ENCODE measurements at places on chromosomes 2 and 18. TPM values are rescaled to one million over a fixed set of nuclear protein-coding genes. Genes with fewer than 3 reads are reported as not detected.

GRCh38 chr18:57705832-57706595 lies 84.4 kb upstream of the NARS1 start:
- no peak for DNase-seq

- no peak for DNase-seq
These were observed 159.2 kb downstream of the FAM210A start for GRCh38 chr18:13566941-13567746.

DNA sequence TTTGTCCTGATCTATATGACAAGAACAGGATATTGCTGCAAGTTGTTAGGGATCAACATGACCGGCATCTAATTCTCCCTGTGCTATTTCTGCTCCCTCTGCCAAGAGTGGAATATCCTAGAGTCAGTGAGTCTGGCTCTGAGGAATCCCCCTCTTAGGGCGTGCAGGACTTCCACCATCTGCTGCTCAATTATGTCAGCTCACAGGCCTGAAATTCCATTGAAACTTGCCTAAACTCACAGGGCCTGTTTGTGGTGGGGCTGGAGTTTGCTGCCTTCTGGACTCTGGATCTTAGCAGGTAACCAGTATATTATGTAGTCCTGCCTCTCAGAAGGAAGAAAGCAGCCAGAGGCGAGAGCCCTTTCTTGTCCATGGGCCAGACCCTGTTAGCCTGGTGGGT lies 323.0 kb downstream of the TSN start:
- no peak for DNase-seq

- DNase-seq = no peak
These were observed 445.6 kb upstream of the POU3F3 start for GRCh38 chr2:104408266-104408665.

DNA sequence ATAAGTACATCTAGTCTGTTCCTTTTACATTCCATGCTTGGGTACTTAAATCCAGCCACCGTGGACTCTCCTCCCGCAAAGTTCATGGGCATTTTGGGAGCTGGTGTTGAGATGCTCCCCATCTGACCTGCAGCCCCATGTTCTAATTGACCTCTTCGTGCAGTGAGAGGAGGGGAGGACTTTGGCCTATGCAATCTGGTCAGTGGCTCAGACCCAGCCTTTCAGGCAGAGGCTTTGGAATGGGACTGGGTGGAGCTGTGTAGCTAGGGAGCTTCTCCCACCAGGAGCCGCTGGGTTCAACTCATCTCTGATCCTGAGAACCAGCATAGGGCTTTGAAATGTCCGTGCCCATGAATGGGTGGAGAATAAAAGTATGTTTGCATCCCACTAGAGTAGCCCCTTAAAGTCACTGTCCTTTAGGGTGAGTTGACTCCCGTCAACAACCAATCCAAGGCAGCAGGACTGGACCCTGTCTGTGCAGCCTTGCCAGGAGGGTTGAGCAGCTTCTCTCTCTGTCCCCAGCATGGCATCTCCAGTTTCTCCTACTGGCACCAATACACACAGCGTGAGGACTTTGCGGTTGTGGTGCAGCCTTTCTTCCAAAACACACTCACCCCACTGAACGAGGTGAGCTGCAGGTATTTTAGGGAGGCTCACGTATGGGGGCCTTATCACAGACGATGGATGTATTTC lies 120.0 kb upstream of the PPP1CB start:
- no peak for DNase-seq

- no peak for DNase-seq
These were observed 98.4 kb downstream of the UXS1 start for GRCh38 chr2:106095478-106096298.

GRCh38 chr2:112687522-112687921 lies 33.3 kb upstream of the NT5DC4 start:
- DNase-seq = no peak

GRCh38 chr2:150570712-150571111 lies 83.2 kb upstream of the RND3 start:
- DNase-seq = no peak

GRCh38 chr18:23619388-23619881 lies 33.1 kb upstream of the NPC1 start:
- no peak for DNase-seq

DNA sequence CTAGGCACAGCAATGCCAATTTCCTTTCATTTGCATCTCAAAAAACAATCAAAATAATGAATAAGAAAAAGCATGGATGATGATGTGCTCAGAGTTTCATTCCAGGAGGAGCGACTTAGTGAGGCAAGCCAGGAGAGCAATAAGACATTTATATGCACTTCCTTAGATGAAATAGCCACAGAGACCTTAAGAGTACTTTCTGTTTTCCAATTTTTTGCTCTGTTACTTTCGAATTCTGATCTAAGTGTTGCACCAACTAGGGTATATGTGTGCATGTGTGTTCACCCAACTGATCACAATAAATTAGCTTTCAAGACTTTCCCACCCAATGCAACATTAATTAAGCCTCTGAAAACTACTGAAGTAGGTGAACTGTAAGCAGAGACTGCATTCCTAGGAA lies 709 bp downstream of the RAB27B start:
- DNase-seq = no peak

DNA sequence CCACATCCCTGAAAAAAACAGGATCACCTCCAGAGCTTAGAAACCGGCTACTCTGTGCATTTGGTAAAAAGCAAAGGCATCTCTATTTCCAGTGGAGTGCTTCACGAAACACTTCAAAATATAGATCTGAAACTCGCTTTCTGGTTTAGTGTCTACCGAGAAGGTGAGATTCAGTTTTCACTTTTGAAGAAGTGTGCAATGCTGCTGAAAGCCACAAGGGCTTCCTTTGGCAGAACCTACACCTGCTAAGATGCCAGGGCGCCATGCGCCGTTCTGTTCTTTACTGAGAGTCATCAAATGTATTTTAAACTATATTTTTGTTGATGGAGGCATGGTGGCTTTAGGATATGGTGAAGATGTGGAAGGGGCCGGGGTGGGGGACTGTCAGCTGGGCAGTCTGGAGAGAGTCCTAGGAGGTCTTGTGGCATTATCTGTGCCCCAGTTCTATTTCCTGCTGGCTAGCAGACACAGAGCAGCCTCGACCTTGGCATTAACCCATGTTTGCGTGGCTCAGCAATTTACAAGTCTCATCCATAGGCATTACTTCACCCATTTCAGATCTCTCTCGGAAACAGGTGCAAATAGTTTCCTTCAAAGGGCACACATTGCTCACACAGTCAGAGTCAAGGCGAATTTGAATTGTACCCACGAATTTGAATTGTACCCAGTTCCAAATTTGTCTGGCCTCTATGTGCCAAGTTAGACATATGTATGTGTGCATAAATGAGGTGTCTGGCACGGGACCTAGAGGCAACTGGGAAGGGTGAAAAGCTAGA lies 46.7 kb upstream of the KCNF1 start:
- DNase-seq = no peak

DNA sequence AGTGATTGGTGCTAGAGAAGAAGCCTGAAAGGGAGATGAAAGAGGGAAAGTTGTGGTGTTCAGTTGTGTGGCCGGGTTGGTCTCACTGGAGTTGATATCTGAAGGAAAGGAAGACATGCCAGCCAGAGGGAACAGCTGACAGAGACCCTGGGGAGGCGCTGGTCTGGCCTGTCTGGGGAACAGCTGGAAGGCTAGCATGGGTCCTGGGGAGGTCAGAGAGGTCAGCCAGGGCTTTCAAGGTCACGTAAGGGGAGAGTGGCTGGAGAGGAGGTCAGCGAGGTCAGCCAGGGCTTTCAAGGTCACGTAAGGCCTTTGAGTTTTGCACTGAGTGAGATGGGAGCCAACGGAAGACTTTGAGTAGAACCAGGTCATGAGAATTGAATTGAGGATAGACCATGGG lies 11.0 kb downstream of the DYSF start:
- DNase-seq = no peak

DNA sequence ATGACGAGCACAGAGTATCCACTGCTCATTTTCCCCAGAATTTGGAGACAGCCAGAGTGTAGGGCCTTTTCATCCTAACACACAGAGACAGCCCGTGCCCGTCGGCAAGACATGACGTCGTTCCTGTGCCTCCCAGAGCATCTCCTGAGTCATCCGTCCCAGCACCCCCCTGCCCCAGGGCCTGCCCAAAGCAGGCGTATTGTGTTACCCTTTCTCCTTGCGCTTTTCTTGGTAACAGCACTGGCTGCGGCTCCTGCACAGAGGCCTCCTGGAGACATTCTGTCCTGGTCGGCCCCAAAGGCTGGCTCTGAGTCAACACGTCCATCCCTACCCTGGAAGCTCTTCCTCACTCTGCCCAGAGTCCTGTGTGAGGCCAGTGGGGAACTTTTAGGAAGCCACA lies 217.1 kb downstream of the KLHL29 start:
- DNase-seq = no peak

DNA sequence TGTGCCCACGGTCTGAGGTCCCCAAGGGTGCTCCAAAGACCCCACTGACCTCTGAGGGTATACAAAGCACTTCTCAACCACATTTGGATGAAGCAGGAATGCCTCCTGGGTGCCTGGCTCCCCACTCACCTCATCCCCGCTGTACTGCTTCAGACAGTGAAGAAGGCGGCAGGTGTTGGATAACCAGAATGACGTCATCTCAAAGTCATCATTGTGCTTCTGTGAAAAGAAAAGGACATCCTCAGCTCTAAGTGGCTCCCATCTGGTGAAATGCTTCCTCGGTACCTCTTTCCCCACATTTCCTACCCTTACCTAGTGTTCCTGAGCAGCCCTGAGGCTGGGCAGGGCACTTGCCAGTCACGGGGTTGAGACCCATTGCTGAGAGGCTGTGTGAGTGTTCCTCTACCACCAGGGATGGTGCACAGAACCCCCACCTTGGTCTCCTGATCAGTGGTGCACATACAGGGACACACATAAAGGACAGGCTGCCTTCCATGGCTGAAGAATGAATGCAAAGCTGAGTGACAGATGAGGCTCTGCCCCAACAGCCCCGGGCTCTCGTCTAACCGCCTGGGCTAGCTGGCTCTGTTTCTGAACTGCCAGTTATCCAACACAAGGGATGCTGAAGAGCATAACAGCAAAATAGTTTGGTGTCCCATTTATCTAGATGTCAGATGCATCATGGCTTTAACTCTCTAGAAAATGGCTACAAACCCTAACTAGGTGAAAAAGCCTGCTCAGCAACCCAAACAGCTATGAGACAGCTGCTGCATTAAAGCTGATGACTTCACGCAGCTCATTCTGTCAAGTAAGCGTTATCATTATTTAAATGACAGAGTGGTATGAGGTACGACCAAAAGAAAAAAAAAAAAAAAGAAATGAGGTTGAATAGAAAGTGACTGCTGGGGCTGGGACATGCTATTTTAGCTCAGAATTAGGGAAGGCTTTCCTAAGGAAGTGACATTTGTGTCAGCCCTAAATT lies 28.2 kb upstream of the ACAA2 start:
- no peak for DNase-seq

DNA sequence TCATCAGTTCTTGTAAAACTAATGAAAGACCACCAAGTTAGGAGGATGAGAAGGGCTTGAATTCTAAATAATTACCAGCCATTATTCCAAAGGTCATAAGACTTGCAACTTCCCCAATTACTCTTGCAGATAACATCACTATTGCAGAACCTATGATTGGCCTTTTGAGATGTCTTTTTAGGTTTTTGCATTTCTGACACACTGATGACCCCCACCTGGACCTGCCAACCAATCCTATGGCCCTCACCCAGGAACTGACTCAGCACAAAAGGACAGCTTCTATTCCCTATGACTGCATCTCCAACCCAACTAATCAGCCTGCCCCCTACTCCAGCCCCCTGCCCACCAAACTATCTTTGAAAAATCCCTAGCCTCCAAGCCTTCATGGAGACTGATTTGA lies 111.5 kb upstream of the COPS8 start:
- no peak for DNase-seq

- DNase-seq = no peak
These were observed 443.9 kb downstream of the PID1 start for GRCh38 chr2:228827056-228827700.

GRCh38 chr2:172908275-172908674 lies 167.4 kb upstream of the MAP3K20 start:
- DNase-seq = no peak

- DNase-seq = no peak
These were observed 81.6 kb upstream of the STPG4 start for GRCh38 chr2:47236503-47237215.

GRCh38 chr2:241935774-241936173 lies 66.2 kb downstream of the RTP5 start:
- no peak for DNase-seq

DNA sequence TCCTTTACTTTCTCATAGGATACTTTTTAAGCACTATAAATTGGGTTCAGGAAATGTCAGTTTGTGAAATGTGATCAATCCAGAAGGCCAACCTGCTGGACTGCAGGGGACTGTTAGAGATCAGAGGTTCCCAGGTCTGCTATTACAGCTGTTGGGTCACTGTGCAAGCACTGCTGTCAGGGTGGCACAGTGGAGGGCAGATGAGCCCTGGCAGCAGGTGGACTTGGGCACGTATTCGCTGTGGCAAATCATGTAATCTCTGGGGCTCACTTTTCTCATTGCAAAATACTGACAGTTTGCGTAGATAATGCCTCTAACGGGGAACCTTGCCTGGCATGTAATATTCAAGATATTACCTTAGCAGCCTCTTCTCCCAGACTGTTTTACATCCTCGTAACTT lies 18.1 kb downstream of the RAB31 start:
- DNase-seq = no peak

- no peak for DNase-seq
These were observed 29.7 kb upstream of the PID1 start for GRCh38 chr2:229300790-229301189.

The FAM110C gene
- 0.62 TPM for total RNA-seq

The CDH19 gene
- 60.2 TPM for total RNA-seq

The PARD6G gene
- 3.5 TPM for total RNA-seq

The IL18RAP gene
- 1.2 TPM for total RNA-seq

The APCDD1 gene
- not detected for total RNA-seq

The ALK gene
- not detected for total RNA-seq

The ERMN gene
- not detected for total RNA-seq
